Stimulated activated naive CD8-positive, alpha-beta T cell treated with anti-CD3 and anti-CD28 coated beads, Interleukin-15, amount 100 ng/mL, for 72 hours (primary cell): ENCODE measurements at places on chromosomes 6 and 20.

DNA sequence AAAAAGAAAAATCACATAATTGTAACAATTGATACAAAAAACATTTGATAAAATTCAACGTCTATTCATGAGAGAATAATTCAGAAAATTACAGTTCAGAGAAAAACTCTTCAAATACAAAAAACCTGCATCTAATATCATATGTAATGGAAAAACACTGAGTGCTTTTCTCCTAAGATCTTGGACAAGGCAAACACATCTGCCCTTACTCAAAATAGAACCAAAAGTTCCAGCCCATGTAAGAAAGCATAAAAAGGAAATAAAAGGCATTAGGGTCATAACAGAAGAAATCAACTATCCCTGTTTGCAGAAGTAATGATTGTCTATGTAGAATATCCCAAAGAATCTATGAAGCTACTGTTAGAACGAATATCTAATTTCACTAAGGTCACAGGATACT, 721.4 kb downstream of the RFPL4B start:
- no peak for DNase-seq

GRCh38 chr6:136506124-136506799, 44.0 kb downstream of the MAP7 start:
- no peak for DNase-seq

DNA sequence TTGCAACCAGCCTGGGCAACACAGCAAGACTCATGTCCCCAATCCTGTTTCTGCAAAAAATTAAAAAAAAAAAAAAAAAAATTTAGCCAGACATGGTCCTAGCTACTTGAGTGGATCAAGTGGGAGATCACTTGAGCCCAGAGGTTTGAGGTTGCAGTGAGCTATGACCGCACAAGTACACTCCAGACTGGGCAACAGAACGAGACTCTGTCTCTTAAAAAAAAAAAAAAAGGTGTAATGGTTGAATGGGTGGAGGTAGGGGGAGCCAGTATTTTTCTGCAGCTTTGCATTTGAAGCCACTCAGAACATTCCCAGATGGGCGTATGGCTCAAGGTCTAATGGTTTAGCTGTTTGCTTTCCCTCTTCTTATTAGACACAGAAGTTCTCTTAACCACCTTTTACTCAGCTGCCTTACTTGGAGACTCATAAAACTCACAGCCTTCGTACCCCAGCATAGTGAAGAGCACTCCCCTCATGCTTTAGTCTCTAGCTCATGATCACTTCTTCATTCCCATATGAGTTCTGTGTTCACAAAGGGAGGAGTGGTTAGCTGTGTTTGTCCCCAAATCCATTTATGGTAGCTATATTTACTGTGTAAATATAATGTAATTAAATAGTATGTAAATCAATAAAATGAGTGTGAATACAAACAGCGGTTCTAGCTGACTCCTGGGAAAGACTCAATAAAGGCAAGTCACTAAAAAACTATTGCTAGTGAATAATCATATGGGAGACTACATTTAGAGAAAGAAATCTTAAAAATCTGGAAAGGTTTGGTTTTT, 9.0 kb downstream of the FKBP1A start:
- no peak for DNase-seq

- peak; percentile 93 for DNase-seq
Measured at GRCh38 chr6:57172136-57173055, at the start of gene BAG2. Gene BAG2, plus strand, starts transcription at chr6:57172326. Its CDS starts 372 bp downstream, at chr6:57172698.

GRCh38 chr6:39980839-39981580, 46.7 kb upstream of the MOCS1 start:
- no peak for DNase-seq

- no peak for DNase-seq
Measured at GRCh38 chr6:143370812-143371370, 79.6 kb downstream of the ADAT2 start.

DNA sequence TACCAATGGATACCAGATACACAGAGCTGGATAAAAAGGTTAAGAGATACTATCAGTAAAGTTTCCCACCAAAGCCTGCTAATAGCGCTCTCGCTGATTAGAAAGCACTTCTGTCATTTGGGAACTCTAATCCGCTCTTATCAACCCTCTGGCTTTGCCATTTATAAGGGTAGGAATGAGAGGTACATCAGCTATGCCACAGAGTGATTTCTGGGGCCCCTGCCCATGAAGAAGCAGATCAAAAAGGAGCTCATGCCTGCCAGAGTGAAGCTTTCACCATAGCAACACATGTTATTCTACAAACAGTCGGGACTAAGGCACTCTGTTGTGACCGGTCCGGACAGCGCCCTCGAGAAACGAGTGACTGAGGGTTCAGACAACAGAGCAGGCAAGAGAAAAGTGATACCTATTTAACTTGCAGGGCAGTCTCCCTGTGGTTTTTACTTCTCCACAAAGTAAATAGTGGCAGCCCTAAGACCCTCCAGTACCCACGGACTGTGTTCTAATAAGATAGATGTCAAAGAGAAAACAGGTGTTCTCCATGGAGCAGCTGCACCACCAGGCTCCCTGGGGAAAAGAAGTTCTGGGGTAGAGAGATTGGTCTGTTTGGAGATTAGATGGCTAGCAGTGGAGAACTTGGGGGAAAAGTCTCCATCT, 5.6 kb downstream of the TRAM2 start:
- no peak for DNase-seq

DNA sequence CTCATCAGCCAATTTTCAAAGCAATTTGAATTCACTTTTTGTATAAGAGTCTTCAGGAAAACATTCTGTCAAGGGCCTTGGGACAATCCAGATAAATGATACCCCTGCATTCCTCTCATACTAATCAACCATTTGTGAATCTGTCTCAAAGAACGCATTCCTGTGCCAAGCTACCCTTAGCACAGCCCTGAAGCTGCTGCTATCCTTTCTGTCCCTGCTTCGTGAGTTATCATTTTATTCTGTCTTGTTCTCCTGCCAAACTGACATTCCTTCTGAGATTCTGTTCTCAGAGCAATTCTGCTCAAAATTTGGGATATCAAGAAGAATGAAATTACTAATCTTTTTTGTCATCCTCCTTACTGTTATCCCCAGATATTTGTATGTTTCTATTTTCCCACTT, 213.9 kb upstream of the STXBP5 start:
- no peak for DNase-seq

GRCh38 chr6:15518878-15519277, 143.9 kb downstream of the DTNBP1 start:
- DNase-seq: no peak

- no peak for DNase-seq
Measured at GRCh38 chr6:21199262-21199661, 394.3 kb upstream of the SOX4 start.

DNA sequence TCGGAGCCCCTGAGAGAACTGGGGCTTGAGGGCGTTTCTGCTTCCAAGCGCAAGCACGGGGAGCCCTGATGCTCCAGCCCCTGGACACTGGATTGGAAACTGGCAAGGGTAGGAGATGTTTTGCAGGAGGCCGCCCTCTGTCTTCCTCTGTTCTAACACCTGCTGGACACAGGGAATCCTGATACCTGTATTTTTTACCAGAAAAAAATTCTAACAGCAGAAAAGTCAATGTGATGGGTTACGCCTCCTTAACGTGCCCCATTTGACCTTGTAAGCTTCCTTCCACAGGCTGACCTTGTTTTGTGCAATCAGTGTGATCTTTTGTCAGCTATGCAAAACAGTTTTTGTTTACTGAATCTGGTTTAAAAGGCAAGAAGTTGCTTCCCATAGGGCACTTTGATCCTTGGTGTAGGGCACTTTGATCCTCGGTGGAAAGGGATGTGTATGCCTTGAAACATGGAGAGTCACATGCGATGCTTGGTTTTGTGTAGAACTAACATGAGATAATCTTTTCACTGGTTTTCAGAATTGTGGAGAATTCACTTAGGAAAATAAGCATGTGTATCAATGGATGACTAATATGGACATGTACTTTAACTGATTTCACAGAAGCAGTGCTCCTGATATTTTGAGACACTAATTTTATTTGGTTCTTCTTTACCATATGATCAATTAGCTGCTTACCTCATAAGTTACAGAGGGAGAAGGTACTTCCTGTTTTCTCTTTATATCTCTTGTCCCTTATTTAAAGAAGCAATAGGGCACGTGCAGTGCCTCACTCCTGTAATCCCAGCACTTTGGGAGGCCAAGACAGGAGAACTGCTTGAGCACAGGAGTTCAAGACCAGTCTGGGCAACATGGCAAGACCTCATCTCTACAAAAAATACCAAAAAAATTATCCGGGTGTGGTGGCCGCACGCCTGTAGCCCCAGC, 59.9 kb upstream of the MAP3K4 start:
- no peak for DNase-seq

- no peak for DNase-seq
Measured at GRCh38 chr20:46546298-46546697, 4.2 kb downstream of the OCSTAMP start.

- no peak for DNase-seq
Measured at GRCh38 chr20:24736131-24736843, 212.8 kb upstream of the CST7 start.

DNA sequence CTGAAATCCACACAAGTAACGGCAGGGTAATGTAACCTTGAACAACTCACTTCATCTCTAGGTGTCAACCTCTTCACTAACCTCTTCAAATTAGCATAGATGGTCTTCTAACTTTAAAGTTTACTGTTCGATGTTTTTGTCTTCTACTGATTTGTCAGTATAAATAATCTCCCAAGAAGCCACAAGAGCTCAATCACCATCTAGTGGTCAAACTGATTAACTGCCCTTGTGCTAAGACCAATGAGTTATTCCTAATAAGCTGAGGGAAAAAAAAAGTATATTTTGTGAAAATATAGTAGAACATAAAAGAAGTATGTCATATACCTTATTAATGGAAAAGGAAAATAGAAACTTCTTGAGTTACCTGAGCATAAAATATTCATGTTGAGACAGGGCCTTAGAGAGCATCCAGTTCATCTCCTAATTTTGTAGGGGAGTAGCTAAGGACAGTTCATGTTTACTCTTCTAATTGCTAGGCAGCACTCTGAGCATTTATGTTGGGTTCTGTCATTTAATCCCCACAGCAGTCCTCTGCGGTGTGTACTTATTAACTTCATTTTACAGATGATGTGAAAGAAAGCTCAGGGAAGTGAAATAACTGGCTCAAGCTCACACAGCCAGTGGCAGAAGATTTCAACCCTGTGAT, 317.1 kb downstream of the ESR1 start:
- no peak for DNase-seq

DNA sequence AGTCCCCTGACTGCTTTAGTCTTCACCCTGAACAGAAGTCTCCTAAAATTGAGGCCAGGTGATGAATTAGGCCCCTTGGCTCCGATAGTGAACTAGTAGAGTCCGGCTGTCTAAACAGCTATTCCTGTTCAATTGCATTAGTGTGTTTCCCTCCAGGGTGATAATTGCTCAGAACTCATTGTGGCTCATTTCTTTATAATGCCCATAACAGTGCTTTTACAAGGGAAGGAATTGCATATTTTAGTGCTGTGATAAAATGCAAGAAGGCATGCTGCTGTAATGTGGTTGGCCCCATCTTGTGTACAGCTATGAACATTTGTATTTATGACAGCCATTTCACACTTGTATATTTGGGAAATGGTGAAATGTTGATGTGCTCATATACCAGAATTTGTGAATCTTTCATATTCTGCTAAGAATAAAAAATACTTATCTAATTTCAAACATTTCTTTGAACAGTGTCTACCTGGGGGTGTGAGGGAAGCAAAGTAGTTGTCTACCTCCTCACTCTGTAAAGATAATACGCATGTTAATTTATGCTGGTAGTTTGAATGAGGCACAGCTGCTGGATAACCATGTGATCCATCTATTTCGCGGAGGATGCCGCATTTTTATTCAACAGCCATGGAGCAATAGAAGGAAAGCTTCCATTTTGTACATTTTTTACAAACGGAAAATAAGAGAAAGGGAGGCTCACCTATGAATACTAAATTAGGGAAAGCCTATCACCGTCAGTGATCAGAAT, 451.4 kb downstream of the NKAIN2 start:
- no peak for DNase-seq

- DNase-seq: no peak
Measured at GRCh38 chr6:152975204-152975915, 7.5 kb downstream of the FBXO5 start.

DNA sequence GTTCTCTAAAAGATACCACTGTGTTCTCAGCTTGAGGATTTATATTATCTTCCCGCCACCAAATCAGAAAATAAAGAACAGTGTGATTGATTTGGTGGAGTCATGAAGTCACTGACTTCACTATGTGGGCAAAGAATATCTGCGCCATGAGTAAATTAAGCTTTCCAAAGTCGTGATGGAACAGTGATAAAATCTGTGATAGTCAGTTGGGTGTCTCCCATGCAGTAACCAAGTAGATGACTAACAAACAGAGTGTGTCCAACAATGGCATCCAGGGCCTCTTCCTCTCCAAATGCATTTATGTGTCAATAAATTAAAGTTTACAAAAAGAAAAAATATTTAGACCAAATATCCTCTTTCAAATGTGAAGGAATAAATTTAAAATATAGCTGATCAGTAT, 87.0 kb upstream of the DST start:
- DNase-seq: no peak

DNA sequence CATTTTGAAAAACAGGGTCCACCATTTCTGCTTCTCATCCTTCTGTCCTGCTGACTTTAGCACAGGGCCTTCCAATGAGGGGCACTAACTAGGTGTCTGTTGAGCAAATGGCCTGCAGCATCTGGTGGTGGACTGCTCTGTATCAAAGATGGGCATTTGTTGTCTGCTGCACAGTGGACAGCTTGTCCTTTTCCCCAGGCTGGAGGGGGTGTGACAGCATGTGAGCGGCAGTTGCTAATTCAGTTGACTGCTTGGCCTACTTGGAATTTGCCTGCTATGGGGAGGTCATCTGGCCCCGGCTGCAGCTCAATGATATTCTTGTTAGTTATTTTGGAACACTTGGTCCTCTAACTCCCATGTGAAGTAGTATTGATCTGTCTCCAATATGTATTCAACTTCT, 93.7 kb downstream of the SH3BGRL2 start:
- no peak for DNase-seq

- DNase-seq: no peak
Measured at GRCh38 chr20:16040742-16041141, 532.5 kb downstream of the KIF16B start.

DNA sequence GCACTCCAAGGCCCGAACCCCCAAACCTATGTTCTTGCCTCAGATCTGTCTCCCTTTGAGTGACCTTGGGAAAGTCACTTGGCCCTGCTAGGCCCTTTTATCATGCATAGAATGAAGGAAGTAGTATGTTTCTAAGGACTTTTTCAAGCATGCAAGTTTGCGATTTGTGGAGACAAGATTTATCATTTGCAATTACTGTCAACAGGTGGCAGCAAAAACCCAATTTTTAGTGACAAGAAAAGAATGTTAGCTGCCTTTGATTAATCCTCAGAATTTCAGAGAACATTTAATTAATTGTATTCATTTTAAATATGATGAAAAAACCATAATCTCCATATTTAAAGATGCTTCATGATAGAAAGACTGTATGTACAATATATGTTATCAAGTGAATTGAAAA, 28.3 kb upstream of the PREP start:
- DNase-seq: no peak

- DNase-seq: no peak
Measured at GRCh38 chr6:90835596-90836212, 248.8 kb upstream of the MAP3K7 start.

- DNase-seq: no peak
Measured at GRCh38 chr6:158205169-158205944, 37.2 kb downstream of the GTF2H5 start.

- no peak for DNase-seq
Measured at GRCh38 chr20:44211177-44212039, 837 bp upstream of the OSER1 start.

- DNase-seq: no peak
Measured at GRCh38 chr6:56363796-56364430, 116.5 kb upstream of the COL21A1 start.
